ELF-1 (cell line): ENCODE measurements at places on chromosomes 2 and 18.

GRCh38 chr2:235669269-235669831, 175.5 kb downstream of the AGAP1 start:
- DNase-seq, result peak; percentile 86

DNA sequence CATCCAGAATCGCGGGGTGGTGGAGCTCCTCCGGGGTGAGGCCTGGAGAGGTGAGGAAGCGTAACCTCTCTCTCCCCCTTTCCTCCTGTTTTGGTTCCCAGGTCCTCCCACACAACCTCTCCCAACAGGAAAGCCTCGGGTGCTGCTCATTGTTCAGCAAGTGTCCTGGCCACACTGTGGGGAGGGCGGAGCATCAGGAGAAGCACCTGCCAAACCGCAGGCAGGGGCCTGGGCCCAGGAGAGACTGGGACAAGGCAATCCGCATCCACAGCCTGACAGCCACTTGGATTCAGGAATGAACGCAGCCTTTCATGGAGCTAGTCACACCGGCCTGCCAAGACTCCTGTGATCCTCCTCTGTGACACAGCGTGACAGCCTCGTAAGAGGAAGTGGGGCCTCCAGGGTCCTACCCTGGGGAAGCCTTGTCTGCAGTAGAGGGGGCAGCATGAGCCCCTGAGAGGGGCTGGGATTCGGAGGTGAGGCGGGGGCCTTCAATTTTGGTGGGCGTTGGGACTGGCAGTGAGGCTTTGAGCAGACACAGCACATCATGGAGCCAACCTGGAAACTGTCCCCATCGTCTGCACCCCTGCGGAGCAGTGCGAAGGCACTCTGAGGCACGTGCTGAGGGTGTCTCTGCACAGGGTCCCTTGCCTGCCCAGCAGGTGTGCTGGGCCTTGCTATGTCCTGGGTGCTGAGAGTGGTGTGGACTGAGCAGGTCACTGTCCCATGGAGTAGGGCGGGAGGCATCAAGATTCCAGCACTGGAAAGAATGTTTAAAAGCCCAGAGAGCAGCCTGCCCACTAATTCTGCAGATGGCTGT, 62.2 kb downstream of the EDAR start:
- DNase-seq, result no peak

DNA sequence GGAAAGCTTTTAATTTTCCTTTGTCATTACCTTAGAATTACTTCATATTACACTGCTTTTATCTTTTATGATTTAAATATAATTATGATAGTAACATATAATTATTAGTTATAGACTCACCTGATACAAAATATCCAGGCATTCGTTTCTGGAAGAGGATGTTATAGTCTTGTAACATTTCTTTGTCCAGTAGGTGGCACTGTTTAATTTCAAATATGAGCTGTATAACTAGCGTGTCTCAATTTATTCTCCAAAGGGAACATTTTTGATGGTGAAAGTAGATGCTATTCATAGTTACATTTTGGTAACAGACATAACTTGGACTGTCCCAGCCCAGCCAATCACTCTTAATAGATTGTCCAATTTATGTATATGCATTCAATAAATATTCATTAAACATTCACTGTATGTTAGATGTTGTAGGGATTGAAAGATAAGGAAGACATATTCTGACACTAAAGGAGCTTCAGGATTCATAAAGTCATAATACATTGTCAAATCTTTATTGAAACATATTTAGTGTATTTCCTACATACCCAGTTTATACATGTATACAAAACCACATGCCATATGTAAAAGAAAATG, 19.2 kb downstream of the DAW1 start:
- DNase-seq, result no peak

DNA sequence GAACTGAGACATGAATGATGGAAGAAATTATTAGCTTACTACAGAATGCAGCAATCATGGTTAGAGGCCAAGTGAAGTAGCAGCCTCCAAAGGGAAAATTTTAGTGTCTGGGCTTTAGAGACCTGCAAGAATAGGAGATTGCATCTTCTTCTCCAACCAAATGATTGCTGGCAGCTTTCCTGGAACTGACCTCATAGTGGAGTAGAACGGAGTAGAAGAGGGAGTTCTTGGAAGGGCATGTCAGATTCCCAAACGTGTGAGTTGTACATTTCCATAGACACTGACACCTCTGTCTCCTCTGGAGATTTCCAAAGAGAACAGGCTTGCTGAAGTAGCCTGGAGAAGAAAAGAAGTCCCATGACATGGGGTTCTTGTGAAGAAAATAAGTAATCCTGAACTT, 169.8 kb upstream of the ERBB4 start:
- no peak for DNase-seq

GRCh38 chr2:215548714-215549113, 112.8 kb upstream of the FN1 start:
- DNase-seq, result no peak

DNA sequence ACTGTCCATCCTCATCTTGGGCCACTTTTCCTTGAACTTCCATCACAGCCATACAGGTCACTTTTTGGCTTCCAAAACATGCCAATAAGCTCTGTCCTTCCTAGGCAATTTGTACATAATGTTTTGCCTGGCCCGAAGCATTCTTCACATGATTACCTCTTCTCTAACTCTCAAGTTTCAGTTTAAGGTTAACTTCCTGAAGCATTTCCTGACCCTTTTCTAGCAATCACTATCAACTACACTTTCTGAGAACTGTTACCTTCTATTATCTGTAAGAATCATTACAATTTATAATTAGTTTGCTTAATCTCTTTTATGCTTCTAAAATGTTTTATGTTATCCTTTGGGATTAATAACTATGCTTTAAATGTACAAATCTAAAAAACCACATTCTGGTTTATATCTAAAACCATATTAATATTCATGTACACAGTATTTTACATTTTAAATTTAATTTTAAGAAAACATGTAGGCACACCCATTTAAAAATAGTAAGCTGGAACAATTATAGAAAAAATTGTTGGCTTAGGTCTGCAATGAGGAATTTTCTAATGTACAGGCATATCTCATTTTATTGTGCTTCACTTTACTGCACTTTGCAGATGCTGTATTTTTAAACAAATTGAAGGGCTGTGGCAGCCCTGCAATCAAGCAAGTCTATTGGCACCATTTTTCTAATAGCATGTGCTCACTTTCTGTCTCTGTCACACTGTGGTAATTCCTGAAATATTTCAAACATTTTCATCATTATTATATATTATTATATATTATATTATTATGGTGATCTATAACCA, 76.4 kb downstream of the C2orf74 start:
- DNase-seq, result no peak

- no peak for DNase-seq
Measured at GRCh38 chr2:127605691-127606263, 40.2 kb upstream of the GPR17 start.

GRCh38 chr2:234110219-234110618, 59.7 kb downstream of the SPP2 start:
- no peak for DNase-seq

DNA sequence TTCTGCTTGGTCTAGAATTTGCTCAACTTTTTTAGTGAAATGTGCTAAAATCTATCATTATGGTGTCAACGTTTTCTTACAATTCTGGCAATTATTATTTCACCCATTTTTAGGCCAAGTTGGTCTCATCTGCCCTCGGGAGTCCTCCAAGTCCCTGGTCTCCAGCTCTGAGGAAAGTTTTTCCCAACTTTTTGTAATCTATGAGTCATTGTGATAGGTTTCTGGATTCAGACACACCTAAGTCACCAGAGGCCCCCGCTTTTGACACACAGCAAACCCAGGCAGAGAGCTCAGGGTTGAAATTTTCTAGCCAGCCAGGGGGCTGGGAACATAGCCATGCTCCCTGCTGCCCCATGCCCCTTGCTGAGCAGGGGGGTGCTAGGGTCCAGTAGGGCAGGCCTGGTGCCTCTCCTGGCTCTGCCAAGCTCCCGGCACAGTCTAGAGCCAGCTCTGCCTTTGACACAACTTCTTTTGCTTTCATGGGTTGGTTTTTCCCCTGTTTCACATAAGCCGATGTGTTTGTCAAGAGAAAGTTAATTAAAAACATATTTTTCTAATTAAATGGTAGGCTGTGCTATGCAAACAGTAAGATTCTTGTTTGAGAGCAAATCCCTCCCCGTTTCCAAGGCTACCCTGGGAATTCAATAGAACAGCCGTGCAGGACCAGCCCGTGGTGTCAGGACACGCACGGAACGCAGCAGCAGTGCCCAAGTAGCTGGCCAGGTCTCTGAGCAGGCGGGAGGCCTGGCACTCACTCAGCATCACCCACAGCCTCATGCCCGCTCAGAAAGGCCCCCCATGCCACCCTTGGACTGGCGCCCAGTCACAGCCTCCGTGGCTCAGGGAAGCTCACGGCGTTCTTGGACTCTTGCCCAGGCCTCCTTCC, 25.5 kb upstream of the SNED1 start:
- DNase-seq, result no peak

DNA sequence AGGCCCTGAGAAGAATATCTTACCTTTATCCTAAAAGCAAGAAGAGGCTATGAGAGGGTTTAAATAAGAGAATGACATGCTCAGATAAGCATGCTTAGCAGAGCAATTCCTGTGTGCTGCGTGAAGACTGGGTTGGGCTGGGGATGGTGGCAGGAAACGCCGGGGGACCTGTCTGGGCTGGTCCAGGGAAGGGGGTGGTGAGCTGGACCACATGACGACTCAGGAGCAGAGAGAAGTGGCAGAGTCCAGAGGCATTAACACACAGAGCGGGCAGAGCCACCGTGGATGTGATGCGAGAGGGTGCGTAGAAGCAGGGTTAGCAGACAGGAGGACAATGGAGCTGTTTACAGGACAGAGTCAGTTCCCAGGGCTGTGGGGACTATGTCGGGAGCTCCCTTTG, 84.5 kb downstream of the ZBTB7C start:
- DNase-seq, result no peak

DNA sequence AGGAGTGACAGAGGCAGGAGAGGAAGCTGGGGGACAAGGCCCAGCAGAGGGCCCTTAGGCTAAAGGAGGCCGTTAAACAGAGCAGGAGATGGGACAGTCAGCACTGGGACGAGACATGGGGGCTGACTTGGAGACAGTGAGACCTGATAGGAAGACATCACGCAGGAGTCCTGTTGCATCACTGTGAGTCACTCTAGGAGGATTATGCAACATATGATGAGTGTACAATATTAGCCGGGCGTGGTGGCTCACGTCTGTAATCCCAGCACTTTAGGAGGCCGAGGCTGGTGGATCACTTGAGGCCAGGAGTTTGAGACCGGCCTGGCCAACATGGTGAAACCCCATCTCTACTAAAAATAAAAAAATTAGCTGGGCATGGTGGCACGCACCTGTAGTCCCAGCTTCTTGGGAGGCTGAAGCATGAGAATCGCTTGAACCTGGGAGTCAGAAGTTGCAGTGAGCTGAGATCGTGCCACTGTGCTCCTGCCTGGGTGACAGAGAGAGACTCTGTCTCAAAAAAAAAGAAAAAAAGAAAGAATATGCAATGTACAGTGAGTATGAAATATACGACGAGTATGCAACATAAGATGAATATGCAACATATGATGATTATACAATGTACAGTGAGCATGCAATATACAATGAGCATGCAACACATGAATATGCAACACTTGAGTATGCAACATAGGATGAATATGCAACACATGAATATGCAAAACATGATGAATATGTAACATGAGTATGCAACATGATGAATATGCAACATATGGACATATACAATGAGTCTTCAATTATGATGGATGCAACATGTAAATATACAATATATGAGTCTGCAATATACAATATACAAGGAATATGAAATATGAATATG, 83.3 kb upstream of the ID2 start:
- DNase-seq, result no peak

DNA sequence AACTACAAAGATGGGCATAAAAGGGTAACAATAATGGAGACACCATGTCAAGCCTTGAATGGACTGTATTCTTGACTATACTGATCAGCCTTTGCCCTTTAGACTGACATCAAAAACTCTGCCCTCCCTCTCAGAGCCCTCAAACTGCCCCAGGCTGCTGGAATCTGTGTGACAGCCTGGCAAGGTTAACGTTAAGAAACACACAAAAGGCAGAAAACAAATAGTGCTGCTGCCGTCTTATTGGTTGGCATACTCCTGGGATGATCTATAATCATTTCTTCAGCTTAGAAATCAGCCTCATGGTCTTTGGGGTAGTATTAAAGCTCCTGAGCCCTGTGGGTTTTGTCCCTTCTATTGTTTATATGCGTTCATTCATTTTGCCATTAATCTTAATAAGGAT, 338.0 kb downstream of the DCC start:
- no peak for DNase-seq

DNA sequence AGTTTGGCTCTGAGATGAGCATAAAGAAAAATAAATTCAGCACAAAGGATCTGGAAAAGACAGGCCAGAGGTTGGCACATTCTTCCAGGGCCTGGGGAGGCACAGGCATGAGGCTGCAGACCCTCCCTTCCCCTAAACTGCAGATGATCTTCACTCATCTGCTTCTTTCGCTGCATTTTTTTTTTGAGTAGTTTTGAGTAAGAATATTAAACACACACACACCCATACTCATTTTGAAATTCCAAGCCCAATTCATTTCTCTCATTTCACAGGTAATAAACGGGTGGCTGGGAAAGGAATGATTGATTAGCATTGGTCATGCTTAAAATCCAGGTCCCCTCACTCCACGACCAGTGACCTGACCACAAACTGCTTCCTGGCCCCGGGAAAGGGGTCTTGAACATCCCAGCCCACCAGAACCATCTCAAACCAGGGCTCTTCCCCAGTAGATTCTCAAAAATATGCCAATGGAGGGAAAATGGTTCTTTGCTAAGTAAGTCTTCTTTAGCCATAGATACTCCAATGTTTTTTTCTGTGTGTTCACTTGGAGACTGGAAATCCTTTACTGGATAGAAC, 219.6 kb downstream of the ANAPC1 start:
- DNase-seq, result no peak

GRCh38 chr2:30777661-30778505, 29.4 kb downstream of the CAPN13 start:
- DNase-seq, result no peak

GRCh38 chr2:99403524-99403923, 66.3 kb downstream of the EIF5B start:
- peak; percentile 37 for DNase-seq

- no peak for DNase-seq
Measured at GRCh38 chr2:143493339-143493738, 364.1 kb downstream of the ARHGAP15 start.

DNA sequence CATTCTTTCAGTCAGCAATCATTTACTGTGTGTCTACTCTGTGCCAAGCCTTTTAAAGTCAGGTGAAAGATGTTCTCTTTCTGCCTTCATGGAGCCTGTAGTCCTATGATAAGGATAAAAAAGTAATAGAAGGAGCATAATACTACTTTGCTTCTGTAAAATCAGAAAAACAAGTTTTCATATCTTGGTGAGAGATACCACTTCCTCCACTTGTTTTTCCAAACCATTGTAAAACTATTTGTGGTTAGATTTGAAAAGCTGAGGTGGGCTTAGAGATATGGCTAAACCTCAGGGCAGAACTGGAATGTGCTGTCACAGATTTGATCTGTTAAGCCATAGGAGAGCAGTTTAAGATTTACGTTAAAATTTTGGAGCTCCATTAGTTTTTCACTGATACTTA, 104.7 kb upstream of the FAM117B start:
- no peak for DNase-seq

GRCh38 chr2:39136799-39137198, 15.9 kb upstream of the SOS1 start:
- no peak for DNase-seq
